ENCODE measurements at places on chromosomes 4 and X. TPM values are rescaled to one million over a fixed set of nuclear protein-coding genes. Genes with fewer than 3 reads are reported as not detected.

Gene SPON2
- 4.0 TPM for total RNA-seq

DNA sequence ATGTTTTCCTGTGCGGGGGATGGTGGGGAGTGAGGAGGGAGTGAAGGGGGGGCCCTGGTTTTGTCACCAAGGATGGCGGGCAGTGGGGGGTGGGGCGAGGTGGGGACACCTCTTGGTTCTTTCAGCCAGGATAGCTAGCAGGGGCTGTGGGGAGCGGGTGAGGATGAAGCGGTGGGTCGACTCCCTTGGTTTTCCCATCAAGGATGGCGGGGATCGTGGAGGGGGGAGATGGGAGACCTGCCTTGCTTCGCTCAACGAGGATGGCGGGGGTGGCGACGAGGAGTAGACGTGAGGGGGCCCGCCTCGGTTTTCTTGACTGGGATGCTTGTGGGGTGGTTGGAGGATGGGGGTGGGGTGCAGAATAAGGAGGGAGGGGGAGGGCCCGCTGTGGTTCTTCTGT, 643 bp downstream of the FHL1 start:
- no peak for DNase-seq

- no peak for DNase-seq
Measured at GRCh38 chr4:1958276-1959103, 50.3 kb downstream of the NELFA start.

Gene IL3RA
- 0.21 TPM for total RNA-seq

Gene SPANXC
- not detected for total RNA-seq

GRCh38 chr4:92789741-92790140, 486.0 kb downstream of the GRID2 start:
- DNase-seq: no peak

DNA sequence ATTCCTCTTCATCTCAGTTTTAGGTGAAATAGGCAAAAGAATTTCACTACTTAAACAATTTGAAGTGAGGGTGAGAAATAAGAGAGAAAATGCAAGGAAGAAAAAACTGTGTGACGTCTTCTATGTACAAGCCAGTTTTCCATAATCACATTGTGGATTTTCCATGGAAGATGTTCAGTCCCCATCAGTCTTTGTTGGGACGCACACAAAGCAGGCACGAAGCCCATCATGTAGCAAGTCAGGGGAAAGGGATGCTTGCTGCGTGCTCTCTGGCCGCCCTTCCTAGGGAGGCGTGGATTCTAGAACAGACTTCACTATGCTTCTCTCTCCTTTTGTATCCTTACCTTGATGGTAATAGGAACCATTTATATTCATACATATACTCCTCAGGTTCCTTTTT, 54.7 kb downstream of the RBPJ start:
- DNase-seq: no peak

DNA sequence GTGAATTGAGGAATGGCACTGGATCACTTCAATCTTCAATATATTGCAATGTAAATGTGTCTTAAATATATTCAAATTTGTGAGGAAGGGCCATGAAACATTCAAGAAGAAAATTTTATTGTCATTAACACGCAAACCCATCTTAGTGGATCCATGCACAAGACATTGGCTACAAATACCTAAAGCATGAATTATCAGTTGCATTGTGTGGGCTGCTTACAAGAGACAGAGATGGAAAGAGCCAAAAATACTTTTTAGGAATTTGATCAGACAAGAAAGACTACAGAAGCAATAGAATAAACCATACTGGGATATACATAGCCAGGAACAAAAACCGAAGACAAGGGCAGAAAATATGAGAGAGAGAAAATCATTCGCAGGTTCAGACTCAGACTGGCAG, 616.2 kb upstream of the GRIA3 start:
- no peak for DNase-seq

GRCh38 chr4:3307060-3307459, 14.2 kb downstream of the RGS12 start:
- no peak for DNase-seq

DNA sequence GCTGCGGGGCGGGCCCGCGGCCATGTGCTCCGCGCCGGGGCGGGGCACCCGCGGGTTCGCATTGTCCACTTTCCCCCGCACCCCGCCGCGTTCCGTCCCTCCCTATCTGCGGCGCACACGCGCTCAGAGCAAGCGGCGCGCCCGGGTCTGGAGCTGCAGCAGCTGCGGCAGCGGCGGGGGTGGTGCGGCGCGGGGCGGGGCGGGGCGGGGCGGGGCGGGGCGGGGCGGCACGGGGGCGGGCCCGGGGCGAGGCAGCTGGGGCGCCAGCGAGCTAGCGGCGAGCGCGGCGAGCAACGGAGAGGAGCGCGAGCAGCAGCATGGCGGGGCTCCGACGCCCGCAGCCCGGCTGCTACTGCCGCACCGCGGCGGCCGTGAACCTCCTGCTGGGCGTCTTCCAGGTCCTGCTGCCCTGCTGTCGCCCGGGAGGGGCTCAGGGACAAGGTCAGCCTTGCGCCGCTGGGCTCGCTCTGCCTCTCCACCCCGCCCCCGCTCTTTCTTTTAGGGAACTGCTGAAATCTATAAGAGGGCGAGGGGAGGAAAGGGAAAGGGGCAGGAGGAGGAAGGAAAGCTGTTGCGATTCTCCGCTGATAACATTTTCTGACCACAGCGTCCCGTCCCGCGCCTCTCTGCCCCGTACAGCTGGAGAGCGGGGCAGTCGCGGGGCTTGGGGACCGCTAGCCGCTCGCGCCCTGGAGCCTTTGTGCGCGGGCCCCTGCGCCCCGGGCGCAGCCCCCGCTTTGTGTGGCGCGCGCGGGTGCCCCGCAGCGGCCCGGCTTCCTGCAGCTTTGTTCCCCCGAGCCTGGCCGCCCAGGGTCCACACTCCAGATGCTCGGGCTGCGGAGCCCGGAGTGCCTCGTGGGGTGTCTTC, at the start of gene TMEM131L:
TMEM131L (plus strand) TSS at position 280 of the 868 bp plus-strand sequence; CDS start at position 318, 38 bp downstream.
- peak; percentile 77 for DNase-seq

GRCh38 chr4:119623025-119623424, 5.6 kb downstream of the PDE5A start:
- no peak for DNase-seq

- no peak for DNase-seq
Measured at GRCh38 chr4:84451546-84451945, 47.5 kb downstream of the NKX6-1 start.

DNA sequence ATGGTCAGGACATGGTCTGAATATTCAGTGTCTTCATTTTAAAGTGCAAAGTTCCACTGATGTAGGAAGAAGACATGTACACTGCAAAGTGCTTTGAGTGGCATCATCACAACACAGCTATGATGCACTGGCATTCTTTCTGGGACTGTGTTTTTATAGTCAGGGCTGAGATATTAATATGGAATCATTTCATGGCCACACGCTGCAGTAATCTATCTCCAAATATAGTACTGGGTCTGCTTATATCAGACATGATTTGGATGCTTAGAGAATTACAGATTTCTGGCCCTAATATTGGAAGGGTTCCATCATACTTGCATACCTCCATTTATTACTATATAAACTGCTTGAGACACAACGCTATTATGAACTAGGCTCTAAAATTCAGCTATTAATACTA, 1170.9 kb downstream of the NLGN4X start:
- no peak for DNase-seq

GRCh38 chrX:150696866-150697265, 3.7 kb downstream of the MTMR1 start:
- DNase-seq: no peak
